ENCODE measurements at places on chromosomes 5 and 9.
A peak's percentile ranks its signal among the peaks of the same experiment; 100 is the strongest.

- no peak for DNase-seq
Observed at GRCh38 chr9:4222357-4222756, 77.5 kb downstream of the GLIS3 start.

DNA sequence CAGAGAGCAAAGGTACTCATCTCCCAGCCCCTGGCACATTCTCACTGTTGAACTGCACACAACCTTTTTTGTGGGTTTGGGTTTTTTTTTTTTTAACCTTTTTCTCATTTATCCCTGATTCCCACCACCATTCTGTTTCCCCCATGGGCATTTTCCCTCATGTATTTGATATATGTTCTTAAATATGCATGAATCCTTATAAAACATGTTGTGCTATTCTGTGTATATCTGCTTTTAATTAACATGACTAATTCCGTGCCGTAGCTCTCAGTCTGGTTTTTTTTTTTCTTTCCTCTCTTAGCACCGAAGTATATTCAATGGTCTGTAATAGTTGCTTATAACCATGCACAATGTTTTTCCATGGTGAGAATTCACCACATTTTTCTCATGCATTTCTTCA, 204.5 kb downstream of the RGS3 start:
- peak; percentile 81 for DNase-seq

GRCh38 chr5:157345067-157345466, 79.1 kb downstream of the CYFIP2 start:
- no peak for DNase-seq

- DNase-seq: no peak
Observed at GRCh38 chr9:130288926-130289690, 23.5 kb downstream of the HMCN2 start.

DNA sequence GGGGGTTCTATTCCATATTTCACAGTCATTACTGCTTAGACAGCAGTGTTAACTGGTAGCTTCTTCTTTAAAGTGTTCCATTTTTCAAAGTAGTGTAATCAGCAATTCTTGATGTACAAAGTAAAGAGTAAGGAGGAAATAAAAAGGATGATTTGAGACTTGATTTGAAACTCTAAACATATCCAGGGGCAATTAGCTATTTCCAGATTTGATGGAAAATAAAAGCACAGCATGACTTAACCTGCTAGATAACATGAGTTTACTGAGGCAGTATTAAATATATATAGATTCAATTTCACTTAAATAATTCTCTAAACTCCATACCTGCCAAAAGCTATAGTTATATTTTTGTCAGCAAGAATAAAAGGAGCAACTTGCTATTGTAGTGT, 29.8 kb downstream of the NR2F1 start:
- DNase-seq: no peak

DNA sequence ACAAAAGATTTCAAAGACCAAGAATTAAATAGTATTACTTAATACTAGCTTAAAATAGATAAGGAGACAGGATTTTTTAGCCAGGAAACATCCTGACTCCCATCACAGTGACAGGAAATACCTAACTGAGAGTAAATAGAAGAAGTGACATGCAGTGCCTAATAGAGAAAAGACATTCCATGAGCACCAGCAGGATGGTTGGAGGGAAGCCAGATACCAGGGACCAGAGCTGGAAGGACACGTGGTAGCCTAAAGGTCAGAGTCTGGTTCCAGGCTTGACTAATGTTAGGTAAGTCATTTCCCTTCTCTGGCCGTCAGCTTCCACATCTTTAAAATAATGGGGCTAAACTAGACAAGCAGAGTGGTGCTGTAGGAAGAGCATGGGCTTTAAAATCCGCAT, 41.6 kb downstream of the CDK5RAP2 start:
- peak; percentile 10 for DNase-seq

DNA sequence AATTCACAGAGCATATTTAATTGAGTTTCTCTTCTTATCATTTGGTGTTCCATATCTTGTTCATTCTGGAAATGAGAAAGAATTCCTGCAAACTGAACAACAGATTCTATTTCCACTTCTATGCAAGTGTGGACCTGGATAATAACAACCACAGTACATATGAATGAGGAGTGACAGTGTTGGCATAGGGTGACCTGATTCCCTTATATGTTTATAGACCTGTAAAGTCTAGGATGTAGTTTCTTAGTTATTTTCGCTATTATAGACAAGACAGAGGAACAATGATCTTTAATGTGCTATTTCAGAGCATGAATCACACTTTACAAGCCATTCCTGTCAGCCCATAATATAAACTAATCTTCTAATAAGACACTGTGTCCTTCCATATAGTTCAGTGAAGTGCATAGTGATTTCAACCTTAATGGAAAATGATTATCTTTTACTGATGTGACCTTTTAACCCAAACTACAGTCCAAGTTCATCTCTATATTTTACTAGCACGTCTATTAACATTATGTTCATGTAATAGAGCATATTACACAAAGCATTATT, 88.2 kb upstream of the FAM174A start:
- DNase-seq: no peak

GRCh38 chr5:175790796-175791195, 80.6 kb upstream of the CPLX2 start:
- DNase-seq: no peak

- no peak for DNase-seq
Observed at GRCh38 chr9:93452710-93453046, 703 bp downstream of the FAM120AOS start.

DNA sequence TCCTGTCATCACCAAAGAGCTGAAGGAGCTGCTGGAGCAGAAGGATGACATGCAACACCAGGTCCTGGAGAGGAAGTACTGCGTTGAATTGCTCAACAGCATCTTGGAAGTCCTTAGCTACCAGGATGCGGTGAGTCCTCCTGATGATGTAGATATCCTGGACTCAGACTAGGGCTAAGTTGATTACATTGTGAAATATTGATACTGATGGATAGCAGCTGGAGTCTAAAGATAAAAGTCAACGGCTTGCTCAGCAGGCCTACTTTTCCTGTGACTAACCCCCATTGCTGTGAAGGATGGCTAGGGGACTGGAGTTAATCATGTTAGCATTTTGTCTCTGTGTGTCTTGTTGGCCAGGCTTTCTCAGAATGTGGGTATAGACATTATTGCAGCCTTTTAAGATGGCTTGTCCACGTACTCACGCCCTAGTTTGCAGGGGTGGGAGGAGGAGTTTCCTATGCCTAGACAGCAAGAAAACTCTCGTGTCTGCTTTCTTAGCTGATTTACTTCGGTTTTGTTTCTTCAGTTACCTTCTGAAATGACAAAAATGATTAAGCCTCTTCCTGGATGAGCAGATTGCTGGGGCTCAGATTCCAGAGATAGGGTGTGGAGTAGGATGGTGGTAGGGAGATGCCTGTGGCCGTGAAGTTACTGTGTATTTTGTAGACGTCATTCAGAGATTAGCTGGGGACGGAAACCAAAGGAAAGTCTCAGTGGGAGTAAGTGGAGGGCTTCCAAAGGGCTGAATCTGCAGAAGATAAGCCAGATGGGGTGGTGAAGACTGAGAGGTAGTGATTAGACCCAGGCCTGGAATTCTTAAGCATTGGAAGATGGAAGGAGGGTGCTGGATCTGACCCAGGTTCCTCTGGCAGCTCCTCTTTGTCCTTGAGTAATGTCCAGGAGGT, 166.3 kb downstream of the DOCK2 start:
- DNase-seq: peak; percentile 99

- no peak for DNase-seq
Observed at GRCh38 chr9:7542126-7542525, 257.5 kb downstream of the DMAC1 start.

DNA sequence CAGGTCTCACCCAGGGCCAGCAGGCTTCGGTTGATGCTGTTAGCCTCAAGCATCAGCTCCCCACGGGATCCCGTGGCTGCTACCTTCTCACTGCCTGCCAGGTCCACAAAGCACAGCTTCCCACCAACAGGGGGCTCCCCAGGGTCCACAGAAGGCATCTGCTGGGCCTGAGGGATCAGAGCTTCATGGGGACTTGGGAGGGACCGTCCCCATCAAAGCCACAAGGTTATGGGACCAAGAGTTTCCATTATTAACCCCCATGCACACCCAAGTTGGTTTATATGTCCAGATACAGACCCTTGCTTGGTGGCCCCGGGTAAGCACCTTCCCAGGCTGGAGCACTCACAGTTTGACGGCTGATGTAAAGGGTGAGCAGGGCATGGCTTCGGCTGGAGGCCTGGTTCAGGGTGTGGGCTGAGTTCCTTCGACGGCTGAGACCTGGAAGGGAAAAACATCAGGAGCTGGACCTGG, 3.0 kb downstream of the KIF12 start:
- no peak for DNase-seq

DNA sequence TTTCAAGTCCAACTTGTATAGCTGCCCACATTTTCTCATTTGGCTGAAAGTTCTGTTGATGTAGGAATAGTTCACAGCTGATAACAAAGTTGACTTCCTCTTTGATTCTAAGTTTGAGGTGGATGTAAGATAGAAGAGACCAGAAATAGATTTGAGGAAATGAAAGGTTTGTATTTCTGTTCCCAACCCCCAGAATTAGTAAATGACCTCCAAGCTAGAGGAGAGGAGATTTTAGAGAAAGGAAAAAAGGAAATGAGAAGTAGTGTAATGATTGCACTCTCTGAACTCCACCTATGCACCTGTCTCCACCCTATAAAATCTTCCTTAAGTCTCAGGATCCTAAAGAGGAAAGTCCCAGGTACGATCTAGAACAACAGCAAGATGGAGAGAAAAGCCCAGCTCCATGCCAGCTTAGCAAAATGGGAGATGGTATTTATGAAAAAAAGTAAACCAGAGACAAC, 130.4 kb upstream of the POC5 start:
- DNase-seq: no peak

DNA sequence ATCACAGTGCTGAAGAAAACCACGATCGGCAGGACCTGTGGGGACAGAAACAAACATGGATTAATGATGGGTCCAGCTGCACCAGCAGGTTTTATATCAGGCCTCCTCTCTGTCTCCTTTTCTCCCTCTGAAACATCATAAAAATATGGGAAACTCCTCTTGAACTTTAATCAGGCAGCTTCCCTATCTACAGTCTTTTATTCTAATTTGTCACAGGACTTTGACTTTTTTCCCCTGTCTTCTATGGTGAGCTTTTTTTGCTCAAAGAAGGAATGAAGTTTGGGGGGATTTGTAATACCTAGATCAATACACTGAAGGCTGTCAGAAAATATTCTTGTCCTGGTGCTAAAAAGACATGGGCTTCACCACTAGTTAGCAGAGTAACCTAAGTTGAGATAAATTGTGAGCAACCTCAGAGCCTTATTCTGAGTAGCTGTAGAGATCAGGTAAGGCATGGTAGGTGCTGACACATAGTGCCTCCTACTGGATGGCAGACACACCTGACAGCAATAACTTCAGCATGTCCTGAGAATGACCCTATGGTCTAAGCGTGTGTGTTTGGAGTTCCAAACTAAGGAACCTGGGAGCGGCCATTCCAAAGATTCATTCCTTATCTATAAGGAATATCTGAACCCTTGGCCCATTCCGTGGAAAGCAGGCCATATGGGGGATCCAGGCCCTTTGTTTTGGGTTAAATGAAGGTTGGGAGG, 46.2 kb downstream of the SLC28A3 start:
- DNase-seq: no peak

DNA sequence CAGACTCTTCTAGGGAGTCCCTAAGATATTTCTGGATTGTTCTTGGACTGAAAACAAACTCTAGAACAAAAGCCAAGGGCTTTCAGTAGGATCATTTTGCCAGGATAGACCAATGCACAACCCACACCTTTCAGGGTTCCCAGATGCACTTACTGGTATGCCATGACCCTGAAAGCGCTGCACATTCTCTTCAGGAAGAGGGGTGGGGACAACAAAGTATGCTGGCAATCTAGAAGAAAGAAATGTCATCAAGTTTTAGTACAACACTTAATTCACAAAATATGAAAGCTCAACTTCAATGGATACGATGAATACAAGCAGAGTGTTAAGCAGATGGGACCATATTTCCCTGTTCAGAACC, 57.2 kb downstream of the MTMR12 start:
- no peak for DNase-seq

GRCh38 chr9:94441796-94442195, 113.1 kb upstream of the PCAT7 start:
- no peak for DNase-seq

GRCh38 chr5:10752451-10752850, 8.6 kb downstream of the DAP start:
- DNase-seq: no peak

DNA sequence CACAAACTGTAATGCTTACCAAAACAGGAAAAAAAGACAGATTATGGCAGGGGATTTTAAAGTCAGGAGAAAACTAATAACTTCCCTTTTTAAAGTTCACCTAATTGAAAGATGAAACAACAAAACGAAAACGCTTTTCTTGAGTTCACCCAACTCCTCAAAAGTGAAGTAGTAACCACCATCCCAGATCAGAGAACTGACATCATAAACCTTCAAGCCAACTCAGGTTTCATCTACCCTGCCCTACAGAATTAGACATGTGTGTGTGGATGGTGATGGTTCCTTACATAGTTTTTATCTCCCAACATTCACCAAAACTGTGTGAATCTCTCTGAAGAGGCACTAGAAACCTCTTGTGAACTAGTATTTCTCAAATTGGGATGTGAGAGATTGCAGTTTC, 195.2 kb upstream of the PTGER4 start:
- no peak for DNase-seq

All from fibroblast of skin of right biceps (primary cell).